Epithelial cell of proximal tubule (primary cell): ENCODE measurements at places on chromosomes 12 and 14. TPM values are rescaled to one million over a fixed set of nuclear protein-coding genes. Genes with fewer than 3 reads are reported as not detected.

The LIN7A gene
- 2.2 and 2.3 TPM in 2 replicates for total RNA-seq

The SPX gene
- 2.1 and 3.1 TPM in 2 replicates for total RNA-seq

The HOXC4 gene
- total RNA-seq: 2.8 and 3.3 TPM in 2 replicates

The SLC2A14 gene
- not detected in 2 replicates for total RNA-seq

The RNASE7 gene
- 0.86 TPM in 1 of 2 replicates, not detected in the other for total RNA-seq

The LAG3 gene
- total RNA-seq: not detected in 2 replicates

The BEGAIN gene
- 0.51 and 1.4 TPM in 2 replicates for total RNA-seq

The SLC48A1 gene
- total RNA-seq: 10.4 and 51.8 TPM in 2 replicates
